Stimulated activated CD4-positive, alpha-beta T cell treated with anti-CD3 and anti-CD28 coated beads, Interleukin-4, amount 100 ng/mL, for 1 hour (primary cell): ENCODE measurements at places on chromosomes 7 and 10.

- DNase-seq: no peak
These were observed 27.3 kb upstream of the AFAP1L2 start for GRCh38 chr10:114431414-114432135.

- no peak for DNase-seq
These were observed 648.5 kb upstream of the LRRN3 start for GRCh38 chr7:110442381-110442837.

GRCh38 chr10:123331438-123331837 is 177.2 kb downstream of the BUB3 start:
- no peak for DNase-seq

DNA sequence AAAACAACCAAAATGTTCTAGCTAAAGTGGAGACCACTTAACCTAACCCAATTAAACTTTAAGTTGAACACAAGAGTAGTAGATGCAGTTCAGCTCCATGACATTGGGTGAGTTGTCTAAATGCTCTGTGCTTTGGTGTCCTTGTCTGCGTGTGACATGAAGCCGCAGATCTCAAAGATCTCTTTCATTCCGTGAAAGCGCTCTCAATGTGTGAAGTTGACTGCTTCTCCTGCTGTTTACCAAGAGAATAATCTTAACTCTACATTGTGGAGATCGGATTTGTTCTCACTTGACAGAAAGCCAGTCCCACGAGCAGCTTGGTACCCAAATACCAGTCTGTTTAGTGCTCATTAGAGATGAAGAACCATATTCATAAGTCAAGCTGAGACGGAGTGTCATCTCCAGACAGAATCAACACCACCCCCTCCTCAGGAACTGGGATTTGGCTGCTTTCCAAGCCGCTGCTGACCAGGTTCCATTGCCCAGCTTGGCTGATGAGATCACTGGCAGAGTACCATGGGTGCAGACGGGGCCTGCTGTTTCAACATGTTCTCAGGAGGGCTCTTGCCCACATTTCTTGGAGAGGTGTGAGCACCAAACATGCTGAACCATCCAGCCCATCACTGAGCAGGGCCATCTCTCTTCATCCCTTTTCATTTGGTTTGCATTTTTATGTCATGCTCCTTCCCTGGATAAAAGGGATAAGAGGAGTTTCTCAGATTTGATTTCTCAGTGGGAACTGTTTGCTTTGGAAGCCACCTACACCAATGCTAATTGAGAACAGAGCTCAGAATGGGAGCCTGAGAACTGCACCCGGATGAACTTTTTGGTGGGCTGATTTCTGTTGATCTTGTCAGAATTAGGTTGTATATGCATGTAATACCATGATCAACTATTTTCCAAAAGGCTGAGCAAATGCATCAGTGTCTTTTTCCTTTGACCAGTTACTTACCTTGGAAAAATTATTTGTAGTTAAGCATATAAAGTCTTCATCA is 95.8 kb upstream of the AGBL3 start:
- no peak for DNase-seq

DNA sequence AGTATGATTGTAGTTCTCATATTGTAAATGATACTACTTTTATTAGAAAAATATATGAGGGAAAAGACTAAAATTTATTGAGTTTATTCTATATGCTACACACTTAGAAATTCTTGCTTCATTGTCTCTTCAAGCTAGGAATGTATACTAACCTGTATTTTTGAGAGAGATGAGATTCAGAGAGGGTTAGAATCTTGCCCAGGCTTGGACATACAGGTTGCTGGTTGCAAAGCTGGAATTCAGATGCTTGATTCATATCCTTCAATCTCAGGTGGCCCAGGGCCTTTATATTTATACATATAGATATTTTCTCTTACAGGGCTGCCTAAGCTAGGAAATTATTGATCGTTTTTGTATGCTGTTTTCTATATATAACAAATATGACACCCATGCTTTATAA is 324.2 kb downstream of the CDK14 start:
- DNase-seq: no peak

DNA sequence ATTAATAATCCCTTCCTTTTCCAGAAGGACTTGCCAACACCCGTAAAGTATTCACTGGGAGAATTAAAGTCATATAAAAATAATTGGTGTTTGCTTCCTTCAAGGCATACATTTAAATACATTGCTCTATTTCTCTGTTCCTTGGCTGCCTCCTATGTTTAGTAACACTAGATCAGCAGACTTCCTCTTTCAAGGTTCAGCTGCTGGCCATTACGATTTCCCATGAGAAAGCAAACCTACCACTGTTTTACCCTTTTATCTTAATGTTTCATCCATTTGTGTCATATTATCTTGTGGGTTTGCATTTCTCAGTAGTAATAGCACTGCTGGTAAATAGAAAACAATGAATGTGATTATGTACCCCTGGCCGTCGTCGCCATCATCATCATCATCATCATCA is 313.8 kb upstream of the BMPER start:
- no peak for DNase-seq

GRCh38 chr7:99094401-99094800 is 49.5 kb downstream of the SMURF1 start:
- no peak for DNase-seq

GRCh38 chr10:109676703-109677102 is 246.6 kb downstream of the XPNPEP1 start:
- no peak for DNase-seq

GRCh38 chr7:51045319-51046102 is 262.8 kb upstream of the GRB10 start:
- DNase-seq: no peak

GRCh38 chr7:157687845-157688532 is 351.2 kb downstream of the DNAJB6 start:
- DNase-seq: no peak

- no peak for DNase-seq
These were observed 96.2 kb downstream of the ADD3 start for GRCh38 chr10:110103921-110104461.

DNA sequence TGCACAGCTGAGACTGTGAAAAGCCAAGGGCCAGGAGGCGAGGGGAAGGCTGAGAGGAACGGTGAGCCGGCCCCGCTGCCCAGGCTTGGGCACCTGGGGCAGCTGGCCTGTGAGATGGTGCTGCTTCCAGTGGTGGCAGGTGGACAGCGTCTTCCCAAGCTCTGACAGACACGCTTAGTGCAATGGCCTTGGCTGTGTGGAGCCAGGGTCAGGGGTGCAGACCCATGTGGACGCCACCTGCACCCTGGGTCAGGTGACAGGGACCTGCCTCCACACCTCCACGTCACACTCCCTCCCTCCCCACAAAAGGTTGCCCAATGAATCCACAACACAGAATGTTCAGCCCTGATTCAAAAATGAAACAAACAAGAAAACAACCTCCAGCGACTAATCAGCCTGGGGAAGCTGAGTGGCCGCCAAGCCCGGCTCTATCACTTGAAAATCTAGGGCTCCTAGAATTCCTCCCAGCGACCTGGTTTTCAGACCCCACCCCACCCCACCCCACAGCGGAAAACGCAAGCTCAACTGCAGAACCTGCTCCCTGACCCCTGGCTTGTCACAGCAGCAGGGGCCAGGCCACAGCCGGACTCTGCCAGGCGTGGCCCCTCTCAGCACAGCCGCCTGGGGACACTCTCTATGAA is 54.3 kb downstream of the PRKAG2 start:
- no peak for DNase-seq

DNA sequence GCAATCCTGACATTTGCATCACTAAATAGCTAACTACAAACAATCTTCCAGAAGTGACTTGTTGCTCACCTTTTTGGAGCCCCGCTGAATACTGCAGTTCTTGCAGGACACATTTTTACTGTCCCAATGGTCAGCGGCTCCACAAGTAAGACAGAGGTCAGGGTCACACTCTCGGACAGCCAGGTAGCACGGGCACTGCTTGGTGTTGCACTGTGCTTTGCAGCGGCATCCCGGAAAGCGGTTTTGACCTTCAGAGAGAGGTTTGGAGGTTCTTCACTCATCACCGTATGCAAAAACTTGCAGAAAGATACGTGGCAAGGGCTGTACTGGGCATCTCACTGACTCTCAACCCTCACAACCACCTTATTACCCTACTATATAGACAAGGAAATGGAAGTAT is 70.2 kb downstream of the EZH2 start:
- no peak for DNase-seq

- DNase-seq: no peak
These were observed 399.9 kb upstream of the IGFBP3 start for GRCh38 chr7:46320956-46321355.

- no peak for DNase-seq
These were observed 136.0 kb downstream of the UBE2H start for GRCh38 chr7:129816742-129817141.

- no peak for DNase-seq
These were observed 560.0 kb downstream of the PTPRN2 start for GRCh38 chr7:158027646-158028045.

DNA sequence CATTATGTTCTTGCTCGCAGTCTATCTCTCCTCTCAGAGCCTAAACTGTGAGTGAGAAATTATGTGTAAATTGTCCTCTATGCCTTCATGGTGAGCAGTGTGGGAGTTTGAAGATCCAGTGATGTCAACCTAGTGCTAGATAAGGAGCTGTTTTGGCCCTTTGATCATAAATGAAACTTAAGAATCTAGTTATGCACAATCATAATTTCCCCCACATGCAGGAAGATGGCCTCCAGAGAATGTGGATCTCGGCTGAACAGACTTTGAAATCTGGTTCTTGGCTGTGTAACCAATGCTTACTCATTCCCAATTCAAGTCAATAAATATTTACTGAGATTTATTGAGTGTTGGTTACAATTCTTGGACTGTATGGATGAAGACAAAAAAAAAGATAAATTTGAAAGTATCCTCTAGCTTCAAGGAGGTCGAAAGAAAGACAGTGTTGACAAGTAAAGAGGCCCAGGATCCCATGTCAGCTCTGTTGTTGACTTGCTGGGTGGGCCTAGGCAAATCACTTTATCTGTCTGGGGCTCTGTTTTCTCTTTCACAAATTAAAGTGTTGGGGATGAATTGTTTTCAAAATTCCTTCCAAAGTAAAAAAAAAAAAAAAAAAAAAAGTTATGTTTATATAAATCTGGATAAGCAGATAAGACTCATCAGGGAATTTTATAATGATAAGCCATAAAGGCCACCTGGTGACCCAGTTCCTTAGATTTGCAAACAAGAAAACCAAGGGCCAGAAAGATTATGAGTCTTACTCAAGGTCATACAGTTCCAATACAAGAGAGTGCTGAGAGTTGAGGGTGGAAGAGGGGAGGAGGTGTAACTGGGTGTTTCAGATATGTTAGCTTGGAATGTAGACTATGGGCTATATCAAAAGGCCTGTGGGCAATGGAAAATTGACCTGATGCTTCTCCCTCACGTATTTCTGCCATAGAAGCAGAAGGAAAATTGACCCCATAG is 969.9 kb downstream of the KCNMA1 start:
- no peak for DNase-seq

- DNase-seq: no peak
These were observed 147.7 kb downstream of the PTPN20 start for GRCh38 chr10:47058961-47059391.

GRCh38 chr10:78768876-78769275 is 299.9 kb upstream of the ZMIZ1 start:
- DNase-seq: no peak
